ENCODE measurements at places on chromosomes 5 and 9. TPM values are rescaled to one million over a fixed set of nuclear protein-coding genes. Genes with fewer than 3 reads are reported as not detected.

GRCh38 chr9:111610845-111611244 lies 11.4 kb upstream of the PTGR1 start:
- no peak overlapping the region for H3K27ac ChIP-seq
- H3K4me1 ChIP-seq, result no peaks in the 10 kb centered on the region
- no peaks in the 10 kb centered on the region for H3K36me3 ChIP-seq
- no peak overlapping the region for H3K4me3 ChIP-seq
- no peak for DNase-seq
- H3K27me3 ChIP-seq, result peaks cover 20% of the 10 kb centered on the region

DNA sequence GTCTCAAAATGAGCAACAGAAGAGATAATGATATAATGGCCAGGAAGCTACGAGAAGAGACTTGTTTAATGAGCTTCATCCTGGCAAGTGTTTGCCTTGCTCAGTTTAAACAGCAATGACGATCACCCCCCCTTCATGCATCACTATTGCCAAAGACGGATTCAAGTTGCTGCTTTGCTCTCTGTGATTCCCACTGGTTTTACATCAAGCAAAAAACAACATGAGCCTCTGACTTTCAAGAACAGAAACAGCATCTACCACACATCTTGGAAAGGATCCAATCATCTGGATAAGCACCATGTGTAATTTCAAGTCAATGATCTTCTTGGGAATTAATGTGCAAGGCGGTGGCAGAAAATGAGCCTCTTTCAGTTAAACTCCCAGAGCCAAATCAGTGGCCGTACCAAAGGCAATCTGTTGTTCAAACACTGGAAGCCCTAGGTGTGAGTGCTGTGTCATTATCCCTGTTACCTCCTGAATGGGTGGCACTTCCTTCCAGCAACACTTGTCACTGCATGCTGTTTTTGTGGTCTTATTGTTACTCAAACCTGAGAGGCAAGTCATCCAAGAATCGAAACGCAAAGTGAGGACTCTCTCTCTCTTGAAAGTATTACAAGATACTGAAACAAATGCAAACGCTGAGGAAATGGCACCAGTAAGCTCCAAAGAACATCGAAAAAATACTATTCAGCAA lies 72.8 kb downstream of the MED27 start:
- H3K27ac ChIP-seq, result no peak overlapping the region
- no peaks in the 10 kb centered on the region for H3K27me3 ChIP-seq
- H3K4me1 ChIP-seq, result peaks cover 49% of the 10 kb centered on the region
- H3K4me3 ChIP-seq, result peak overlapping the region; percentile 76

DNA sequence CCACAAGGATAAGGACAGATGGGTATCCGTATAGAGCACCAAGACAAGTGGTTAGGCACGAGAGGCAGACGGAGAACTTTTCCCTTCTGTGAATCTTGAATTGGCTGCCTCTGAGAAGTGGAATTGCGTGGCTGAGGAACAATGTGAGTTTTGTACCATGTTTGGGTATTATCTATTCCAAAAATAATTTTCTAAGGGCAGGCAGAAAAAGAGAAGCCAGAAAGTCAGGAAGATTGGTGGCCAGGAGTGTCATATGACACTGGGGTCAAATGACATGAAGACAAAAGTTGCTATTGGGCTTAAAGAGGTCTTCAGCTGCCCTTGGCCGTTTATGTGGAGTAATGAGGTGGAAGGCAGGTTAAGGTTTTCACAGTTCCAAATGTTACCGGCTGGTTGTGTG lies 14.5 kb downstream of the HABP4 start:
- no peak overlapping the region for H3K27ac ChIP-seq
- no peak for DNase-seq
- H3K36me3 ChIP-seq, result peaks cover 2% of the 10 kb centered on the region
- peaks cover 4% of the 10 kb centered on the region for H3K4me1 ChIP-seq

DNA sequence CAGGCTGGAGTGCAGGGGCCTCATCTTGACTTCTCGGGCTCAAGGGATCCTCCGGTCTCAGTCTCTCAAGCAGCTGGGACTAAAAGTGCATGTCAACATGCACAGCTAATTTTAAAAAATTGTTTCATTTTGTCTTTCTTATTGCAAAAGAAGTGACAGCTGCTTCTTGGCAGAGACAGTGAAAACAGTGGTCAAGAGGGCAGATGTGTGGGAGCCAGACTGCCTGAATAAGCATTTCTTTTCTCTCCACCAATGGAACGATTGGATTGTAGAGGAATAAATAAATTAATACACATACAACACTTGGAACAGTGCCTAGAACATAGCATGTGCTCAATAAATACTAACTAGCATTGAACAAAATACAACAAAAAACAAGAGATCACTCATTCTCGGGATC lies 27.4 kb upstream of the KIF4B start:
- no peak for DNase-seq
- no peaks in the 10 kb centered on the region for H3K4me1 ChIP-seq
- no peak overlapping the region for H3K4me3 ChIP-seq
- no peak overlapping the region for H3K27ac ChIP-seq

DNA sequence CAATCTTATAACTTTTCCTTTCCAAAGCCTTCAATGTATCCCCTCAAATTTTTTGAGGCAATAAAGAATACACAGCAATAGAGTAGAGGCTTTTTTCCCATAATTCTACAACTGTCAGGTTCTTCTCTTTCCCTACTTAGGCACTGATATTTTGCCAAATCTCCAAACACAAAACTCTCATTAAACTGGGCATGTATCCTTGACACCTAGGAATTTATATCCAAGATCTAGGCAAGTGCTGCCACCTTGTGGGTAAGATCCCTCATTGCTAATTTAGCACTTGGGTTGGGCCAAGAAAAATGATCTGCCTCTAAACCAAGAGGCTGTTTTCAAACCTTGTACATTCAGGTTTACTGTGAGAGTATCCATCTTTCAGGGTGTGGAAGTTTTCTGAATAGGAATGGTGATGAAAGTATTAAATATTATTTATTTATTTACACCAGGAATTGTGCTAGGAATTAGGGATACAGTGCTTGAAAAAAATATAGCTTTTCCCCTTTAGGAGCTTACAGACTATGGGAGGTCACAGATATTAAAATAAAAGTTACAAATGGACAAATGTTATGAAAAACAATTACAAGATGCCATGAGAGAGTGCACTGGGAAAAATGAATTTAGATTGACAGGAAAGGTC lies 17.6 kb downstream of the TSTD2 start:
- peak; percentile 60 for DNase-seq
- H3K27ac ChIP-seq, result no peak overlapping the region
- H3K4me3 ChIP-seq, result no peak overlapping the region
- peaks cover 16% of the 10 kb centered on the region for H3K4me1 ChIP-seq

DNA sequence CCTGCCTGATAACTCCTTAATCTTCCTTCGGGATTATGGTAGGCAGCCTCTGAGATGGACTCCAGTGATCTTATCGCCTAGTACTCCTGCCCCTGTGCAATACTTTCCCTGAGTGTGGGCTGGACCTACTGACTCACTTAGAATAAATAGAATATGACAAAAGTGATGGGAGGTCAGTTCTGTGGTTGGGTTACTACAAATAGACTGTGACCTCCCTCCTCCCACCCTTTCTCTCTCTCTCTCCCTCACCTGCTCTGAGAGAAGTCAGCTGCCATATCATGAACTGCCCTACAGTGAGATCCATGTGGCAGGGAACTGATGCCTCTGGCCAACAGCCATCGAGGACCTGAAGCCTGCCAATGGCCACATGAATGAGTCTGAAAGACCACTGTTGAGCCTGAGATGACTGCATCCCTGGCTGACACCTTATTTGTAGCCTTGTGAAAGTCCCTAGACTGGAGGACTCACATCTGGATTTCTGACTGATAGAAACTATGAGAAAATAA lies 31.7 kb downstream of the NRG2 start:
- H3K4me1 ChIP-seq, result no peaks in the 10 kb centered on the region
- H3K4me3 ChIP-seq, result no peak overlapping the region
- no peak overlapping the region for H3K27ac ChIP-seq
- no peaks in the 10 kb centered on the region for H3K36me3 ChIP-seq
- DNase-seq, result no peak

DNA sequence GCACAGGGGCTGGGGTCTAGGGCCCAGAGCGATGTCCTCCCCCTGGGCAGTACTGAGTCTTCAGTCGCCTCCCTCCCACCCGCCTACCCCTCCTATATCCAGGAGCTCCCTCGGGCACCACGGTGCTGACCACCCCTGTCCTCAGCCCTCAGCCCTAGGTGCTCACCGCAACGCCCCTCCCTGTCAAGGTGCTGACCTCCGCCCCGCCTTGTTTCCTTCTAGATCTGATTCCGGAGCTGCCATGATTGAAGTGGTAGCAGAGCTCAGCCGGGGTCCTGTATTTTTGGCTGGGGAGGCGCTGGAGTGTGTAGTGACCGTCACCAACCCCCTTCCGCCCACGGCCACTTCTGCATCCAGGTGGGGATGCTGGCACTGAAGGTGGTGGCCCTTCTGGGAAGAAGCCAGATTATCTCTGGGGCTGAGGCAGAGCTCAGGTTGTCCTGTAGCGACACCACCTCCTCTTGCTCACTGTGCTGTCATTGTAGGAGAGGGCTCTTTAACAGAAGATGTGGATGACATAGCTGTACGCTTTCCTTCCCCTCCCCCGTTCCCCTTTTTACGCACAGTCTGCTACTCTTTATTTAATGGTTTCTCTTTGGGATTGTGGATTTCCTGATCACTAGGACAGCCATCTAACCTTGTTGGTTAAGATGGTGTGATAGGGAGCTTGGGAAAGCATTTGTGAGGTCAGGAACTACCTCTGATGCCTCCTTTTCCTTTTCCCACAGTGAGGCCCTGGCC lies 598 bp downstream of the RGP1 start:
- peak; percentile 62 for DNase-seq
- peak overlapping the region; percentile 97 for H3K4me3 ChIP-seq
- H3K36me3 ChIP-seq, result peaks cover 2% of the 10 kb centered on the region
- peak overlapping the region; percentile 89 for H3K27ac ChIP-seq

DNA sequence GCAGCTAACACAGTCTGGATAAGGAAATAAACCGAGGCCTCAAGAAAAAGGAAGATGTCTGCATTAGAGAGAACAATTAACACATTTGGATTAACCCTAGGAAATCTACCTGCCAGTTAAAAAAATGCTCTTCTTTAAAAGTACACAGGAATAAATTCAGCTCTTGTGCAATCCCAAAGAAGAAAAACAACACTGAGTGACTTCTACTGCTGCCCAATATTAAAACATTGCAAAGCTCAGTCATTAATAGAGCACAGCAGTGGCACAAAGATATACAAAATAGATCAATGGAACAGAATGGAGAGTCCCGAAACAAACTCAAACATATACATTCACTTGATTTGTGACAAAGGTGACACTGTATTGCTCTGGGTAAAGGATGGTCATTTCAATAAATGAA lies 119.7 kb downstream of the GNAQ start:
- H3K4me3 ChIP-seq, result no peak overlapping the region
- H3K36me3 ChIP-seq, result no peaks in the 10 kb centered on the region
- peak overlapping the region; percentile 19 for H3K27ac ChIP-seq
- no peaks in the 10 kb centered on the region for H3K27me3 ChIP-seq

DNA sequence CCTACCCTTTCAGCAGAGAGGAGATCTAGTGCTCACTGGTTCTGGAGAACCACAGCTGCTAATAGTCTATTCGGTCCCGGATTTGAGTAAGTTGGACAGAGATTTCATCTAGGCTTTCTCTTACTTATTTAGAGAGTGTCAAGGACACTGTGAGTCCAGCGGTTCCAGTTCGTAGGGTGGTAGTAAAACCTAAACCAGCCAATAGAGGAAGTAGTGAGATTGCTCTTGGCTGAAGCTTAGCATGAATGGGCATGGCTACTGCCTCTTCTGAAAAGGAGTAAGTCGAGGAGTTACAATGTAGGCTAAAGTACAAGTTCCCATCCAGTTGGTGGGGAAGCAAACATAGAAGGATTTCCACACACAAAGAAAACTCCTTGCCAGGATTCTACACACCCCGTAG lies 109.6 kb upstream of the MOCS2 start:
- H3K4me3 ChIP-seq, result no peak overlapping the region
- no peak overlapping the region for H3K27ac ChIP-seq
- DNase-seq, result no peak
- H3K4me1 ChIP-seq, result no peaks in the 10 kb centered on the region
- H3K27me3 ChIP-seq, result no peaks in the 10 kb centered on the region

GRCh38 chr9:76215066-76215465 lies 179.2 kb downstream of the RFK start:
- no peak overlapping the region for H3K4me3 ChIP-seq
- H3K27me3 ChIP-seq, result peaks cover 7% of the 10 kb centered on the region
- no peaks in the 10 kb centered on the region for H3K36me3 ChIP-seq
- H3K4me1 ChIP-seq, result peaks cover 7% of the 10 kb centered on the region

DNA sequence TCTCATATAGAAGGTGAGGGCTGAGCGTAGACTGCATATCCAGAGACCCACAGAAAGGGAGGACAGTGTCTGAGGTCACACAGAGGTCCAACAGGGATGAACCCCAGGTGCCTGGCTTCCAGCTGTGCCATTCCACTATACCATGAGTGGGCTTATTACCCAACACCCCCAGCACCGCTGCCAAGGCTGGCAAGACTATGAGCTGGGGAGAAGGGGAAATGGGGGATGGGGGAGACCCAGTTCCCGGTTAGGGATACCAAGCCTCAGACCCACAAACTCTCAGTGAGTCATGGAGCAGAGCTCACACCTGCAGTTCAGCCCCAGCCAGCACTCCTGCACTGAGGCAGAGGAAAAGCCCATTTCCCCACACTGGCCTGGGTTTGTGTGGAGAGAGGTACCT lies 106.4 kb downstream of the PSD2 start:
- H3K27me3 ChIP-seq, result peaks cover 27% of the 10 kb centered on the region
- no peaks in the 10 kb centered on the region for H3K36me3 ChIP-seq
- no peak overlapping the region for H3K27ac ChIP-seq
- H3K4me3 ChIP-seq, result no peak overlapping the region

The GRM6 gene
- total RNA-seq, result not detected

The PTPRD gene
- total RNA-seq, result 0.44 TPM

The CNTNAP3B gene
- total RNA-seq, result not detected

The PCDHGA12 gene
- 0.17 TPM for total RNA-seq

The JAKMIP2 gene
- total RNA-seq, result 1.2 TPM

The FRRS1L gene
- not detected for total RNA-seq

The PCDHB16 gene
- total RNA-seq, result not detected

The ANKRD34B gene
- not detected for total RNA-seq
